ENCODE measurements at places on chromosomes 12 and 14.

- DNase-seq = no peak
Measured at GRCh38 chr12:6292606-6293005, 17.9 kb upstream of the PLEKHG6 start.

DNA sequence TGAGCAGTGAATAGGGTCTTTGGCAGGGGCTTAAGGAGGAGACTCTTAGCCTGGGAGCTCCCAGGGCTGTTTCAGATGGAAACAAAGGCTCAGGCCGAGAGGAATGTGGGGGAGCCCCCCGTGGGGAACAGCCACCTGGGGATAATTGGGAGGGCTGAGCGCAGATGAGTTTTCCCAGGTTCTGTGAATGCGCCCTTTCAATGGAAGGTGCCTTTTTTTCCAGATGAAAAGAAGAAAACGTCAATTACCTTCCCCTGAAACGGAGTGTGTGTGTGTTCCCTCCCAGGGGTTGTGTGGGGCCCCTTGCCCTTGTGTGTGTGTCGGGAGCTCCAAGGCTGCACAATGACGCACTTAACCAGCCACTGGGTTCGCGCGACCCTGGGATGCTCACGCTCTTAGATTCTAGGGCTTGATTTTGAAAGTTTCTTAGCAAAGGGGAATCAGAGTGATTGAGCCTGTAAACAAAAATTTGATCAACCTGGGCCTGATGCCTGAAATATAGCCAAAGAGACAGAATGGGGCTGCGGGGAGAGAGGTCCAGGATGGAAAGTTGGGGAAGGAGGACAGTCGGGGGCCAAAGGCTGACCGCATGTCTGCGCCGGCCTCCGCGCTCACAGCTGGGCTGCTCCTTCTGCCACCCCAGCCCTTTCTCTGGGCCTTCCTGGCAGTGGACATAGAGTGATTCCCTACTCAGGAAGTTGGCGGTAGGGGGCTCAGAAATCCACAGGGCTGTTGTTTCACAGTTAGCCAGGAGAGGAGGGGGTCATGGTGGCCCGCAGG is 14.6 kb downstream of the MEG3 start:
- no peak for DNase-seq

DNA sequence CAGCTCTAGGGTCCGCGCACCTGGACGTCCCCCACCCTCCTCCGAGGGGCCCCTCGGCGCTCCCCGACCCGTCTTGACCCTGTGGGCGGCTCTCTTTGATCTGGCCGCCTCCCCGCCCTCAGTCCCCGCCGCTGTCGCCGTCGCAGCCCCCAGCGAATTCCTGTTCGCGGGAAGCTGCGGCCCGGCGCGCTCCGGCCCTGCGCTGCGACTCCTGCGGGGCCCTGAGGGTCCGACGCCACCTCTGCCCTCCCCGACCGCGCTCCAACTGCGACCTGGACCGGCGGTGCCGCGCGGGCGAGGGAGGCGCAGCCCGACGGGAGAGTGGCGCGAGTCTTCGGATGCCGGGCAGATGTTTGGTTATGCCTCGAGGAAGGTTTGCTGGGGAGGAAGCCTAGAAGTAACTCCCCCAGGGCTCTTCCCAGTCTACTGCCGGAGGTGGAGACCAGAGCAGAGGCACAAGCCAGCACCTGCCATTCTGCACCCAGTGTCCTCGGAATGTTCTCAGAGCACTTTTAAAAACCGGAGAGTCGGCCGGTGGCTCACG is 440 bp upstream of the ISM2 start:
- DNase-seq = peak; percentile 34

GRCh38 chr12:115736360-115736759 is 541.1 kb downstream of the MED13L start:
- no peak for DNase-seq

DNA sequence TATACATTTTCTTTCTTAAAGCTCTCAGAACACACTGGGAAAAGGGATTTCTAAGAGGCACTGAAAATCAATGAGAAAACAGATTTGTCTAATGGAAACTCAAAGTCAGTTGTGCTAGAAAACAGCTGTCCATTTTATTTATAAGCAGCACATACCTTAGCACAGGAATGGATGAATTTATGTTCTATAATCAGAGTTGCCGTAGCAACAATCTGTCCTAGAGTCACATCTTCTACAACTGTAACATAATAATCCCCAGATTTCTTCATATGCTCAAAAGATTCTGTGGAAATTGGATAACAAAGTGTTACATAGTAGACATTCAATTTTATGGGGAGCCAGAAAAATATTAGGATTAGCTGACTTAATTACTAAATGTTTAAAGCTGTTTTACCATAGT is 9.8 kb downstream of the GNPNAT1 start:
- no peak for DNase-seq

DNA sequence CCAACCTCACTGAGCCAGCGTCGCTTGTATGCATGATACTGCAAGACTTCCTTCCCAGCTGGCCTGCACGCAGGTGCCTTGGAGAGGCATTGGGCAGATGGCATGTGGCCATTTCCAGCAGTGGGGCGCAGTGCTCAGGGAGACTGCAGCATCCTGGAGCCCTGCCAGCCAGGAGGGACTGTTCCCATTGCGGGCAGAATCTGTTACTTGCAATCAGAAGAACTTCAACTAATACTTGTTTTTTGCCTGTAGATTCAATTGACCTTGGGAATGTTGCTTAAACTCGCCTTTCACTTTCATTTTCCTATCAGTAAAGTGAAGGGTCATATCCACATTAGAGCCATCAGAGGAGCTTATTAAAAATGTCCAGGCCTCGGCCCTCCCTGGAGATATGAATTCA is 29.8 kb downstream of the ANKRD9 start:
- no peak for DNase-seq

GRCh38 chr12:68381476-68382219 is 49.5 kb upstream of the MDM1 start:
- no peak for DNase-seq

- no peak for DNase-seq
Measured at GRCh38 chr14:51396222-51396815, 156.3 kb downstream of the TMX1 start.

All from activated T-cell treated with anti-CD3 and anti-CD28 coated beads, Interleukin-2, amount 50 U/mL, for 24 hours (primary cell).